ENCODE measurements at places on chromosomes 16 and 17.

GRCh38 chr16:89031715-89032659 is 55.0 kb upstream of the CBFA2T3 start:
- DNase-seq: no peak

GRCh38 chr16:58243528-58244004 is 45.7 kb upstream of the CSNK2A2 start:
- DNase-seq: no peak

GRCh38 chr17:81003711-81004475 is 12.3 kb downstream of the CHMP6 start:
- peak; percentile 66 for DNase-seq

DNA sequence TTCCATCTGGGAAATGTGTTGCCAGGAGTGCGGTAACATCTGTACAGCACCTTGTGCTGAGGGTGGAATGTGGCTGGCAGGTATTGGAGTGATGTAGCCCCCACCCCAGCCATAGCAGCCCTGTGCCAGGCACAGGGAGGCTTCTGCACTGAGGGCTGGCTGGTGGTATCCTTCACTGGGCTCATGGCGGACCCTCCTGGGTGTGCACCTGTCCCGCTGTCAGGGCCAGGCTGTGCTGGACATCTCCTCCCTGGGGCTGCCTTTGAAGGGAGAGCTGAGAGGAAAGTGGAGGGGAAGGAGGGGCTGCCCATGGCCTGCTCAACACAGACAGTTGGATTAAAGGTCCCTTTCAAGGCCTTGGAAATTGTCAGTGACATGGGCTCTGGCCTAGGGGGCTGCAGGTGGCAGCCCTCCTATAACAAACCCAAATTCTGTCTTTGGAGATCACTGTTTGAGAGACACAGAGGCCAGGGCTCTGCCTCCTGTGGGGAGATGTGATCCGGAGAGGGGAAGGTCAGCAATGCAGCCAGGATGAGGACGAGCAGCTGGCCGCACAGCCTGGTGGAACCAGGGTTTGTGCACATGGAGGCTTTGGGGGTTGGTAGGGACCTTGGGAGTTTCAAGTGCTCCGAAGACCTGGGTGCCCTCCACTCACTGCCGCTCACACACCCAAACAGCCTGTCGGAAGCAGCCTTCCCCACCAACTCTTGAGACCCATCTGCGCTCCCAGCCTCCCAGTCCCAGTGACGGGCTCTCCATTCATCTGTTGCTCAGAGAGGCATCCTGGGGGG is 22.8 kb downstream of the NKD1 start:
- DNase-seq: no peak

DNA sequence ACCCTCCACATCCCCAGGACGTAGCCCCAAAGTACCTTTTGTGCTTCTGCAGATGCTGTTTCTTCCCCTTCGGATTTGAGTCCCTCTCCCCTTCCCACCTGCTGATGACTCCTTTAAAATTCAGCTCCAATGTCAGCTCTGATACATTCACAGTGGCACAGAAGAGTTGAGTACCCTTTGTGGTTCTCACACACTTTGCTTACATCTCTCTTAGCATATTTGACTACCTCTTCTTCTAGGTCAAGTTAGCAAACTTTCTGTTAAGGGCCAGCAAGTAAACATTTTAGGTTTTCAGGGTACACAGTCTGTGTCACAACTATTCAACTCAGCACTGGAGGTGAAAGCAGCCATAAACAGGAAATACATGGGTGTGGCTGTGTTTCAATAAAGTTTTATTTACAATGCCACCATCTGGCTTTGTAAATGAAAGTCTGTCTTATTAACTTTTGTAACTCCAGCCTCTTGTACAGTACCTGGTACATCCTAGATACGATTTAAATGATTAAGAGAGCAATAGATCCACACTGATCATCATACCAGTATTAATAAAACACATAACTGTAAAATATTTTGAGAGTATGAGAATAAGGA is 161.7 kb downstream of the SOX9 start:
- DNase-seq: no peak

GRCh38 chr17:27322690-27323508 is 29.0 kb downstream of the WSB1 start:
- no peak for DNase-seq

GRCh38 chr17:50834429-50835300 is 721 bp upstream of the WFIKKN2 start:
- DNase-seq: peak; percentile 75

GRCh38 chr16:4661661-4662060 is 31.7 kb upstream of the NUDT16L1 start:
- no peak for DNase-seq

DNA sequence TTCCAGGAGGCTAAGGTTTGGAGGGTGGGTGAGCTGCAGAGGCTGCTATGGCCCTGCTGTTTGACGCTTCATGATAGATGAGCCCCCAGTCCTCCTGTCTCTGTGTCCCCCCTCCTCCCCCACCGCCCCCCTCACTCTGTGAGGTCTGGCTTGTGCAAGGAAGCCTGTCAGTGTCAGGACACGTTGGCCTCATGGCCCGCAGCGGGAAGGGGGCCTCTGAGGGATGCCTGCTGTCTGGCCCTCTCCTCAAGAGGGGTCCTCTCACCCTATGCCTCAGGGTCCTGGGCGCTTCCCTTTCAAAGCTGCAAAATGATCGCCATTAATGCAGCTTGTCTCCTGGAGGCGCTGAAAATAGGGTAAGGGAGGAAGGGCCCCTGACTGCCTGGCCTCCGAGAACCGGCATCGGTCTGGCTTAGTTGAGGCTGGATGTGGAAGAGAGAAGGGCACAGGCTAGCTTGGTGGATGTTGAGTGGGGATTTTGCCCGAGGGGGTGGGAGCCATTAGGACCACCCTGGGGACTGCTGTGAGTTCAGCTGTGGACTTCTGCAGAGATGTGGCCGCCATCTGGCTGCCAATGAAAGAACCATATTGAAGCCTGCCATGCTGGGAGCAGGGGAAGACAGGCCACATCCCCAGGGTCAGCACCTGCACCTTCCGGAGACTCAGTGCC is 14.8 kb upstream of the GOSR2 start:
- DNase-seq: peak; percentile 53

GRCh38 chr17:33769066-33769465 is 476.0 kb upstream of the ASIC2 start:
- DNase-seq: no peak

DNA sequence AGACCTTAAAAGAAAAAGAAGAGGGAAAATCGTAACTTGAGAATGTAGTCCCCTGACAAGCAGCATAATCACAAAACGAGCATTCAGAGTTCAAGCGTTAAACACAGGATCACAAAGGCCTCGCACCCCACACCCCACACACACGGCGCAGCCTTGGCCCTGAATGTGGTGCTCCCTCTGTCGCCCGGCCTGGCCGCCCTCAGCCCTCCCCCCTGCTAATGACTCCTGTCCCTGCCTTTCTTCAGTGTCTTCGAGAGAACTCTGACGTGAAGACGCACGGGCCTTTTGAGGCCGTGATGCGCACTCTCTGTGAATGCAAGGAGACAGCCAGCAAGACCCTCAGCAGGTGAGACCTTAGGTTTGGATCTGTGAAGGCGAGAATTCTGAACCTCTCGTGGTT is 47.5 kb upstream of the ENDOV start:
- no peak for DNase-seq

- no peak for DNase-seq
Observed at GRCh38 chr16:57578521-57579360, 36.3 kb downstream of the ADGRG5 start.

GRCh38 chr17:630801-631200 is 83.8 kb downstream of the VPS53 start:
- DNase-seq: no peak

DNA sequence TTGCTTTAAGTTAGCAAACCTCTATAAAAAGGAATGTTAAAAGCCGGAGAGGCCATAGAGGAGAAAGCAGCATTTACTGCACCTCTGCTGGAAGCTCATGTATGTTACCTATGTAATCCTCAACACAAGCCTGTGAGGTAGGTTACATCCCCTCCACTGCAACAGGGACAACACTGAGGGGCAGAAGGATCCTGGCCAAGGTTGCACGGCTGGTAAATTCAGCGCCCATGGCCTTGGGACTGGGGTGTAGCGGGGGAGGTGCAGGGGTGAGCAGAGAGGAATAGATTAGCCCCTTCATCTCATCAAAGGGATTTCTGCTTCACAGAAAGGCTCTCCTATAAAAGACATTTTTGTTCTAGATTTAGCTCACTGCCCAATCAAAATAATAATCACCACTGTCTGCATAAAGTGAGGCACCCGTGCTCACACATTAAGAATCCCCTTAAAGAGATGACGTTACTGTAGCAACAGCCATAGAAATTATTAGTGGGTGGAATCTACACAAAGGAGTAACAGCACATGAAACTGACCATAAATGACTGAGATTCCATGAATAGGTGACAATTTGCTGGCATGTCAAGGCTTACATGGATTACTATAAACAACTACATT is 3.3 kb downstream of the ZCCHC14 start:
- DNase-seq: no peak

DNA sequence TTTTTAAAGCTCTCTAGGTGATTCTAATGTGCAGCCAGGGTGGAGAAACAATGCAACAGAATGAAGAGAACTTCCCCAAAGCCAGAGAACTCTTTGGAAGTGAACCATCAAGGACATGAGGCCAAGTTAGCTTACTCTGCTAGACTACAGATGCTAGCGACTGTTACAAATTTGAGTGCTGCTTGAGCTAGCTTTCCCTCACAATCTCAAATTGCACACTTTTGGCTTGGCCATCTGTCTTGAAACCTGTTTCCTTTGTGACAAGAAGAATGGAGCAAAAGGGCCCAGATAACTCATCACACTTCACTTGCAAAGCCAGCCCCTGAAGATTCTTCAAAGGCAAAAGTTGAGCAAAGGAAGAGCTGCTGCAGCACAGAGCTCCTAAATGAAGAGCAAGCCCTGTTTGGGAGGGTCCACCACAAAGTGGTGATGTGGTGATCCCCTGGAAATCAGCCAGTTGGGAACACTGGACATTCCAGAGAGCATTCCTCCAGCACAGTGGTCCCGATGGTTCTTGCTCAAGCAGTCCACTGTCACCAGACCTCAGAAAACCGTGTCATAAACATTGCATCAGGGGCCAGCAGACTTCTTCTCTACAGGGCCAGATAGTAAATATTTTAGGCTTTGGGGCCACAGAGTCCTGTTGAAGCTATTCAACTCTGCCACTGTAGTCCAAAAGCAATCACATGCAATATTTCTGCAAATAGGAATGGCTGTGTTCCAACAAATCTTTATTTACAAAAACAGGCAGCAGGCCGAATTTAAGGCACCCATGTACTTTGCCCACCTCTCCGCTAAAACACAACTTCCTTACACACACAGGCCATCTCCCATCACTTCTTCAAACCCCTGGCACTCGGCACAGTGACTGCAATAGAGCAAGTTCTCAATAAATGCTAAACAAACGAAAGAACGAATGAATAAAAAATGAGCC is 21.2 kb downstream of the SLC39A11 start:
- DNase-seq: no peak

DNA sequence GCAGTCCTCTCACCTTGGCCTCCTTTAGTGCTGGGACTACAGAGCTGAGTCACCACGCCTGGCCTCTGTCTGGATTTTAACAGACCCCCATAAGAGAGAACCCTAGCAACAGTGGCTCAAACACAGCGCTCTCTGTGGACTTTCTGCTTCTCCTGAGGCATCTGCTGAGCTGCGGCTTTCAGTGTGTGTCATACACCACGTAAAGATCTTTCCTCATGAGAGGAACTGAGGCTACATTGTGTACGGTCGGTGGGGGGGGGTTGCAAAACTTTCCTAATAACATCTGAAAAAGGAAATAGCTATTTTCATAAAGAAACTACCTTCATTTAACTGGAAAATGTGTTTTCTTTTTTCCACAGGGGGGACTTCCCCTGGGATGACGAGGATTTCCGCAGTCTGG is 32.9 kb downstream of the DEF8 start:
- DNase-seq: no peak

- no peak for DNase-seq
Observed at GRCh38 chr17:49063652-49064051, 66.5 kb downstream of the IGF2BP1 start.

DNA sequence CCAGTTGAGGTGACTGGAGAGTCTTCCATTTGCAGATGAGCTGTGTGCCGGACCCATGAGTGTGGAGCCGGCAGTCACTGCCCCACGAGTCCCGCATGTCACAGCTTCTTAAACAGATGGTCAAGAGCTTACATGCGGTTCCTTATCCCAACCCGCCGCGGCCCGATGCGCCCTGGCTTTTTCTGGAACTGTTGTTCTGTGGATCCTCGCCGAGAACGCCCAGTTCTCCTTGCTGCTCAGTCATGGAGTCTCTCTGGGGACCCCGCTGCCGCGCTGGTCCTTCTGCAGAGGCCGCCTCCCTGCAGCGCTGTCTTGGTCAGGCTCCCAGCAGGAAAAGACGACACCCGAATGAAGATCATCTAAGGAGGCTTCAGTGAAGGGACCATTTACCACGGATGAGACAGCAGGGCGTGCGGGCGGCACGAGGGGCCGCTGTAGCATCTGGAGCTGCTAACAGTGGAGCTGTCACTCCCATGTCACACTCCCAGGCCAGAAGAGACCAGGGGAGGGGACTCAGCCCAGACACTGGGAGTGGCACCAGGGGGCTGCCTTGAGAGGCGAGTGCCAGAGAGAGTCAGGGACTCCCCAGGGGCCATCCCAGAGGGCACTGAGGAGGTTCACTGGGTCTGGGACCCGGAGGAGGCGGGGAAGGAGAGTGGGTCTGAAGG is 10.8 kb upstream of the LGALS3BP start:
- DNase-seq: no peak

DNA sequence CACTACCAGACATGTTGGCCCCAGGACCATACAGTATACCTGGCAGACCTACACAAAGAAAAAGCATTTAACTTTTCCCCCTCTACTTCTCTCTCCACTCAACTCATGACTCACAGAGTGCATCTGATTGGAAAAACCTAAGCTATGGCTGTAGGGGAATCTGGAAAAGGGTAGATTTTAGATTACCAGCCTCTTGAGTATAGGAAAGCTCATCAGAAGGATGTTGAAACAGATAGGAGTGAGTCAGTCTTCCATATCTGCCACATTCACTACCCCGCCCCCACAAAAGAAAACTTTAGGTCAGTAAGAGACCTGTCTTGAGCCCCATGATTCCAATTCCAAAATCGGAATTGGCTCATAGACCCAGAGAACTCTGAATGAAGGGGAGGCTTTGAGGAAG is 12.3 kb downstream of the KRT9 start:
- DNase-seq: no peak

GRCh38 chr16:83574388-83574787 is 233.4 kb upstream of the HSBP1 start:
- no peak for DNase-seq

DNA sequence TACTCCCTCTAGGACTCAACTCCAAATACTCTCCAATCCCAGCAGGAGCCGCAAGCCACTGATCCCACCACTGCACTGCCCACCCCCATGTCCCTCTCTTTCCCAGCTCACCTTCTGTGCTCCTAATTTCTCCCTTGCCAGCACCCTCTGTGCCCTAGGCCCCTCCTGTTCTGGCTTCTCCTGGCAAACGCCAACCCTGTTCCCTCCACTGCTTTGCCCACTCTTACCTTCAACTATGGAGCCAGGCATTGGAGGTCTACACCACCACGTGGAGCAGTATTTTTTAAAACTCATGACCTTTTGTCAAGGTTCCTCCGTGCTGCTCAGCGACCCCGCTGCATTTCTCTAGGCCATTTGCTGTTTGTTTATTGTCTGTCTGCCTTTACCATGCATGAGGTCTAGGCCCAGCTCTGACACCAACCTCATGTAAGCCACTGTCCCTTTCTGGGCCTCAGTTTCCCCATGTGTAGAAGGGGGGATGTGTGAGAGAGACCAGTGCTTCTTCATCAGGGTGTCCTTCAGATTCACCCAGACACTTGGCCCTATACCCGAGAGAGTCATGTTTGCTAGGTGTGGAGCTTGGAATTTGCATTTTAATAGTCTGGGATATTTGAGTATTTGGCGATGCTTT is 4.6 kb downstream of the CCDC102A start:
- no peak for DNase-seq
